ENCODE measurements at places on chromosomes 12 and 14.

GRCh38 chr12:58583529-58583928 is 336.8 kb downstream of the LRIG3 start:
- DNase-seq = no peak

DNA sequence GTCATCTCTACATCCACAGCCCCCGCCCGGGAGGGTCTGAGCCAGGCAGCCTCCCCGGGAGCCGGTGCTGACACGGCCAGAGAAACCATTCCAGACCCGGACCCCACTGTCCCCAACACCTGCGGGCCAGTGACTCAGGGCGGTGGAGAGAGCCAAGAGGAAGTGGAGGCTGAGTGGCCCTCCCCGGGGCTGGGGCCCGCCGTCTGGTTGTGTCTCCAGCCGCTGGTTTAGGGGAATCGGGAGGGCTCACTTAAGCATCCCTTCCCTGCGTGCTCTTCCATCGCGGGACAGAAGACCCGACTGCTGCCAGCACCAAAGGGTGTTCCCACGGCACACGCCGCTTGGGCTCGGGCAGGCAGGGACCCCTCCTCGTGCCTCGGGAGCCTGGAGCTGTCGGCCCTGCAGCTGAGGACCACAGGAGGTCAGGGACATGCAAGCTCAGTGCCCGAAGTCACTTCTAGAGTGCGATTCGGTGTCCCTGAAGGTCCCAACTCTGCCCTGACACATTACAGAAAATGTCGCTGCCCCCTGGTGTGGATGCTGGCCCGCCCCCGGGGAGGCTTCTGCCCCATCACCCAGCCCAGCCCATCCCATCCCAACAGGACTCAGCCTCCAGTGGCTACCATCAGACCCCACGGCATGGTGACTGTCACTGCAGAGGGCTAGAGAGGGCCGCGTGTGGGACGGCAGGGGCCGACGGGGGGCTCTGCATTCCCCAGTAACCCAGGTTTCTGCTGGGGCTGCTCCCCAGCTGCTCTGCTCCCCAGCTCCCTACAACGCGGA is 50.8 kb downstream of the GALNT9 start:
- DNase-seq = no peak

GRCh38 chr12:86233126-86233525 is 23.1 kb downstream of the MGAT4C start:
- DNase-seq = no peak

- no peak for DNase-seq
Measured at GRCh38 chr12:19605720-19606119, 166.4 kb downstream of the AEBP2 start.

GRCh38 chr12:50112456-50113218 is 601 bp downstream of the COX14 start:
- no peak for DNase-seq

DNA sequence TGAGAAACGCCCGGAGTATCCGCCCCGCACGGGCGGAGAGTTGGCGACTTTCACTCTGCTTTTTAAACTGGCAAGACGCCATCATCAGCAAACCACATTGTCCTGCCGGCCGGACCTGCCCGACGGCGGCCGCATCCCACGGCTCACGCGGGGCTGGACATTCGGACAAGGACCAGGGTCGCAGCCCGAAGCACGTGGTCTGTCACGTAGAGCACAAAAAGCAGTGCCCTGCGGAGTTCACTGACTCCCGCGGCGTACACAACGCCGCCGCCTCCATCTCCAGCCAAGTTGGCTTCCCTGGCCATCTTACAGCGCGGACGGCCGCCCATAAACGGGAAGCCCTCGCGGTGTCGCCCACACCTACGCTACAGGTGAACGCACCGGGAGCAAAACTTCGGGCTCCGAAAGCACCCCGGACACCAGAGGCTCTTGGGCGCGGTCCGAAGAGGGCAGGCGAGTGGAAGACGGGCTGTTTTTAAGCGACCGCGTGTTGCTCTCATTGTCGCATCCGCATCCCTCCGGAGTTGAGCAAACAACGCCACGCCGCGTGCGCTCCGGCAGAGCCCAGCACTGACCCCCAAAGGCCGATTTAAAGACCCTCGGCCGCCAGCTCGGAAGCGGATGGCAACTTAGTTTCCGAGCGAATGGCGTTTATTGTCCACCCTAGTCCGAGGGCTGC is 966 bp downstream of the SINHCAF start:
- DNase-seq = no peak

DNA sequence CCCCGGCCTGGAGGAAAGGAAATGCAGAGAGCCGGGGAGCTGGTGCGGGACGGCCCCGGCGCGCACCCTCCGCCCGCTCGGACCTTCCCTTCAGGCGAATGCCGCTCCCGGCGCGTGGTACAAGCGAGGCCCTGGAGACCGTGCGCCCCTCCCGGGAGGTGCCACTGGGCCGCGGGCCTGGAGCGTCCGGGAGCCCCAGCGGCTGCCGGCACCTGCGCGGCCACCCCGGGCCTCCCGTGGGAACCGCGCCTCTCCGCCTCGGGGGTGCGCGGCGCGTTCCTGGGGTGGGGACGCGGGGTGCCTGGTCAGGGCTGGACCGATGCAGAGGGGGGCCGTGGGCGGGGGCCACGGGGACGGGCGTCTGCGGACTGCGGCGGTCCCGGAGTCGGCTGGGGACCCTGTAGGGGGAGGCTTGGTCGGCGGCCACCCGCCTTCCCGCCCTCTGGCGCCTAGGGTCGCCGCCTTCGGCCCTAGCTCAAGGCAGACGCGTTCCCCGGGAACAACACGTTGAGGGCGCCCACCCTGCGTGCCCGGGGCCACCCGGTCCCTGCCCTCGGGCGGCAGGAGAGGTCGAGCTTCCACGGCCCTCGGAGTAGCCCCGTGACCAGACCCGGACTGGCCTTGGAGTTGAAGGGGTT is 599 bp downstream of the PAPLN start:
- no peak for DNase-seq

DNA sequence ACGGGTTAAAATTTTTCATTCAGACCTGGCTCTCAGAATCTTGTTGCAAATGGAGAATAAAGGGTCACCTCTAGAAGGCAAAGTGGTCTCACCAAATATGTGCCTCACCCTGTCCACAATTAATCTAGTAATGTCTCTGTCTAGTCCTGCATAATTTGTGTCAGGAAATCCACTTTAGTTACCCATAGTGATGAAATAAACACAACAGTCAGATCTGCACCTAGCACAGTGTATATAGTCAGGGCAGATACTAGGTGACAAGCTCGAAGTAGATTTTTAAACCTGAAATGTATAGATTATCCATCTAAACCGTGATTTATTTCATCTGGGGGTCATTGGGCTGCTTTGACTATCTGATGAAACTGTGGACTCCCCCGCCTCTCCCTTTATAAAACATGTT is 15.9 kb upstream of the FLVCR2 start:
- no peak for DNase-seq

- DNase-seq = no peak
Measured at GRCh38 chr14:77043177-77043983, 14.9 kb upstream of the IRF2BPL start.
